ENCODE measurements at places on chromosomes 2 and 18.

GRCh38 chr2:218679119-218679518 is 7.2 kb downstream of the STK36 start:
- no peak for DNase-seq

GRCh38 chr2:46632349-46632748 is 153.0 kb downstream of the TMEM247 start:
- DNase-seq: no peak

DNA sequence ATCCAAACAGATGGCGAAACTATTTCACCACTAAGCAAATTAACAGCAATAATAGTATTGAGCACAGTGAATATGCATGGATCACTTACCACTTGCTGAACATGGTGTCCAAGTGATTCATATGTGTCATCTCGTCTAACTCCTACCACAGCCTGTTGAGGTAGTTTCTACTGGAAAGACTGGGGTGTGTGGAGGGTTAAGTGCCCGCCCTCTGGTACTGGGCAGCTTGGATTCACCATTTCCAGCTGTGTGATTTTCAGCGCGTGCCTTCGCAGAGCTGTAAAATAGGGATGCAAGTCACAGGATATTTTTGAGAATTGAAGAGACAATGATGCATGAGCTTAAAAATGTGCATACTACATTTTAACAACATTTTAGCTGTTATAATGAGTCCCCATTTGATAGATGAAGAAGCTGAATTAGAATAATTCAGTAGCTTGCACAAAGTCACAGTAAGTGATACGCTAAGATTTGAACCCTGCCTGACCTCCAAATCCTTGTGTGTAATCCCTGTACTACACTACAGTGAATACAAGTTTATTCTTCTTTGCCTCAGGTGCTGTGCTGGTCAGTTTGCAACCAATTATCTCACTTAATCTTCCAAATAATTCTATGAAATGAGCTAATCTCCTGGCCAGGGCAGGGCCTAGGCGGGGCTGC is 75.2 kb upstream of the SIX2 start:
- no peak for DNase-seq

- no peak for DNase-seq
These were observed 105.7 kb upstream of the RPRM start for GRCh38 chr2:153584244-153584643.

- no peak for DNase-seq
These were observed 39.6 kb upstream of the NEMP2 start for GRCh38 chr2:190574169-190574568.

DNA sequence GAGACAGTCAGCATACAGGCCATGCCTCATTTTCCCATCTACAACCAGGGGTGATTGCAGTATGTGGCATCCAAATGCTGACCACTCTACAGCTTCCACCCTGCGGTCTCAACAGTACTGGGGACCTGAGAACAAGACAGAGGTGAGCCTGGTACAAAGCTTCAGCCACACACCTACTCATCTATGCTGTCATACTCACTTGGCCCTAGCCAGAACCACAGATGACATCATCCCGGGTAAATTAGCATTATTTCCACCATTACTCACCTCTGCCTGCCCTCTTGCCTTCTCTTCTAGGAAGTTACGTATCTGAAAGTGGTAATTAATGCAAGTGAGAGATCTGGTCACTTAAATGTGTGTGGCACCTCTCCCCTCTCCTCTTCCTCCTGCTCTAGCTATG is 208.2 kb upstream of the ARL4C start:
- DNase-seq: no peak

DNA sequence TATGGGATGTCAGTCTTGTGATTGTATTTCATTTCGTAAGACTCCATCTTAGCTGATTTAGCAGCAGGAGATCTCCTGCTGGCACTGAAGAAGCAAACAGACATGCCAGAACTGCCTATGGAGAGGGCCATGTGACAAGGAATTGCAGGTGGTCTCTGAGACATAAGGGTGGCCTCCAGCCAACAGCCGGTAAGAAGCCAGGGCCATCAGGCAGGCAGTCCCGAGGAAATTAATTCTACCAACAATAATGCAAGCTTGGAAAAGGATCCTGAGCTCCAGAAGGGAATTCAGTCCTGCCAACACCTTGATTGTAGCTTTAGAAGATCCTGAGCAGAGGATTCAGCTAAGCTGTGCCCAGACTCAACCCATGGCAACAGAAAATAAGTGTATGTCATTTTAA is 87.1 kb upstream of the DNAJC10 start:
- no peak for DNase-seq

DNA sequence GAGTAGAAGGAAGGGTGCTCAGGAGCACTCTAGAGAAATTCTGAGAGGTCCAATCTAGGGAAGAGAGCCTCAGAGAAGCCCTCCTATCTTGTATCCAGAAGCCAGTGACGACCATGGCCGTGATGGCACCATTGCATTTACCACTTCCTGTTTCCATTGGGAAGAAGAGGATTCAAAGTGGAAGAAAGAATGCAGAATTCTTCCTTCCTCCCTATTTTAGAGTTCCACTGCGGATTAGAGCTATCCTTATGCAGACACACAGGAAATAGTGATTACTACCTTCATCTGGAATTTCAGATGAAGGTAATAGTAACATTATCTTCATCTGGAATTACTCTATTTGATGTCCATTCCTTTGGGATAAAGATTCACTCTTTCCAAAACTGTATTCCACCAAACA is 45.6 kb upstream of the PCBP1 start:
- DNase-seq: no peak

DNA sequence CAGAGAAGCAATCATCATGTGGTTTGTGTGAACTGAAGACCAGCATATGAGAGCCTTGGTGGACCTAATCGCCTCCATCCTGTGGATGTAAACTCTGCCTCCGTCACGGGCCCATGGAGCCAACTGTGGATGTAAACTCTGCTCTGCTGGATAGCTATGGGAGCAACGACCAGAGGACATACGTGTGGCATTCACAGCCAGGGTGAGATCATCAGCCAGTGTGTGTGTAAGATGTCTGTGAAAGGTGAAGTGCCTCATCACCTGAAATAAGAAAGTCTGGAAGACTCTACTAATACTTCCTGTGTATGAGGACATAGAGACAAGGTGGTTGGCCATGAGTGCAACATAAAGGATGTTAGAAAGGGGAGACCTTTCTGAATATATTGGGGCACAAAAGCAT is 63.5 kb downstream of the CYB5A start:
- DNase-seq: no peak

GRCh38 chr2:55001716-55002115 is 48.5 kb downstream of the RTN4 start:
- DNase-seq: no peak

- no peak for DNase-seq
These were observed 55.1 kb upstream of the TTC27 start for GRCh38 chr2:32572737-32573136.

Data from stimulated activated CD8-positive, alpha-beta memory T cell treated with anti-CD3 and anti-CD28 coated beads, Interleukin-4, amount 100 ng/mL, for 1 hour (primary cell).